ENCODE measurements at places on chromosomes 12 and 14.

DNA sequence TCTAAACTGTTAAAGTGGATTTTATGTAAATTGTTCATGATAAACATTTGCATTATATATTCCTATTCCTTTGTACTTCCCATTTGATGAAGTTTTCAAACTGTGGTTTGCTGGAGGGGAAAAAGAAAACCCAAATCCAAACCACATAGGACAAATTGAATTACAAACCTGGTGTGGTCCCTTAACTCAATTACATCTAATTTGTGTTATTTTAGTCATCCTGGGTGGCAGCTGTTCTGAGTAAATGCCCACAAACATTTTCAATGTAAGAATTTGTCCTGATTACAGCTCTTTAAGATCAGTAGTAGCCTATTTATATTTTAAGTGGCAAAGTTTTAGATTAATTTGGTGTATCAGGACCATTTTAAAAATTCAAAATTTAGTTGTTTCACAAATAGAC is 153.9 kb downstream of the RAD51B start:
- DNase-seq: no peak

GRCh38 chr14:106055289-106055688 is 528.9 kb downstream of the TMEM121 start:
- DNase-seq: no peak

- no peak for DNase-seq
Observed at GRCh38 chr12:106296179-106296877, 6.2 kb upstream of the TCP11L2 start.

DNA sequence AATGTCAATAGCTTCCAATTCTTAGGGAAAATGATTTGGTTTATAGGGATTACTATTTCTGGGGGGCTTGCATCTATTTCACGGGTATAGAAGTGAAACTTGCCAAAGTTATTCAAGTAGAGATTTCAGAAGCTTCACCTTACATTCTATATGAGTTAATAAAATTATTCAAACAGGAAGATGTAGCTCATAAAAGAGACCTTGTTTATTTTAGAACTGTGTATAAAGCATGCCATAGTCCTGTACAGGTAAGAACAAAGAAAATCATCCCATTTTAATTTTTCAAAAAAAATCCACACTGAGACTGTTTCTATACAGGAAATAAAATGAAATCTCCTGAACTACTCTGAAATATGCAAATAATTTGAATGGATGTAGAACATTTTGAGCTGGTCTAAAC is 834.7 kb downstream of the TRHDE start:
- no peak for DNase-seq

DNA sequence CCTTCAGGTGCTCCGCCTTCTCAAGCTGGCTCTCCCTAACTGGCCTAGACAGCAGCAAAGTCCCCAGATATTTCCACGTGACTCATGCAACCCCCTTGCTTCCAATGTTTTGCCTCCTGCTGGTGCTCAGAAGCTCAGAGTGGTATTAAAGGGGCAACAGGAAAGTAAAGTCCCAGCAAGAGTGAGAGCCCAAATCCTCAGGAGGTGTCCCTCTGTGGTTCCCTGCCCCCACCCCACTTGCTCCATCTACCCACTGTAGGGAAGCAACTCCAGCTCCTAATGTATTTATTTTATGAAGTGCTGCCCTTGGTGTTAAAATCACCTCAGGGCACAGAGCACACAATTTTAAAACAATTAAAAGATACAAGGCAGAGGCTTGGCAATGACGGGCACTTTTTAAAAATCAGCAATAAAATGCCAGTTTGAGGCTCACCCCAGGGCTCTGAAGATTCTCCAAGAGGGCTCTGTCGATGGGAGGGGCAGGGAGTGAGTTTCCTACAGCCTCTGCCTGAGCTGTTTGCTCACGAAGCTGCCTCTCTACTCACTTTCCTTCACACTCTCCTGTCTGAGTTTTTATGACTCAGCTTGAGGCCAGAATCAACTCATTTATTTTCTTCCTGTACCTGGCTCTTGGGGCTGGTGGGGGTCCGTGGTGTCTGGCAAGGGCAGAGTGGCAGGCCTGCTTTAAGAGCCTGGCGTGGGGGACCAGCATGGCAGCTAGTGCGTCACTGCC is 81.9 kb upstream of the MAX start:
- DNase-seq: no peak

DNA sequence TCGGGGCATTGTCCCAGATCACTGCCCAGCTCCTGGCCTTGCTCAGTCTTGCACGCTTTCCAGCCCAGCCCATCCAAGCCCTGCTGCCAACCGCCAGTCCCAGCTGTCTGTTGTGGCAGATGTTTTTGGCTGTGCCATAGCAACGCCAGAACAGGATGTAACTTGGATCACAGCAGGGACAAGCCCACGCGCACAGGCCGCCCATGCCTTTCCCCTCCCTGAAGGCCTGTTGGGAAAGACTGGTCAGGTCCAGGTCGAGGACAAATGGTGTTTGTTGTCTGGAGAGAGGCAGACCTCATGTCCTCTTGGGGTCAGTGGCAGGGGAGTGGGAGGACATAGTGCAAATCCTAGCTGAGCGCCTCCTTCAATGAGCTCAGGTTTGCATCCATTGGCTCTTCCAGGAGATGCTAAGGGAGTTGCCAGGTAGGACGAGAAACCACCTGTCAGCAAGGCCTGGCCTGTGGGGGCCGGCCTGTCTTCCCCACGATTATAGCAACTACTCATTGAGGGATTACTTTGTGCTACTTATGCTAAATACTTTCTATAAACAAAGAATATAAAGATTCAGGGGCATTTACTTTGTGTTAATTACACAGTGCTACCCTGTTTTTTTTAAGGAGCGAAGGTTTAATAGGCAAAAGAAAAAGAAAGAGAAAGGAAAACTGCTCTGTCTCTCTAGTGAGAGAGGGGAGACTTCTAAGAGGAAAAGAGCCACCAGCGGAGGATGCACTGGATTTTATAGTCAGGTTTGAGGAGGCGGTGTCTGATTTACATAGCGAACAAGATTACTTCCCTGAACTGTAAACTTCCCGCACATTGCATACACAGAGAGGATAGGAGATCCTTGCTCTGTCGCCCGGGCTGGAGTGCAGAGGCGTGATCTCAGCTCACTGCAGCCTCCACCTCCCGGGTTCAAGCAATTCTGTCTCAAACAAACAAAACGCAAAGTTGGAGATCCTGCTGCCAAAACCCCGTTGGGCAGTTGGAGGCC is 42.8 kb upstream of the CORO1C start:
- DNase-seq: no peak

DNA sequence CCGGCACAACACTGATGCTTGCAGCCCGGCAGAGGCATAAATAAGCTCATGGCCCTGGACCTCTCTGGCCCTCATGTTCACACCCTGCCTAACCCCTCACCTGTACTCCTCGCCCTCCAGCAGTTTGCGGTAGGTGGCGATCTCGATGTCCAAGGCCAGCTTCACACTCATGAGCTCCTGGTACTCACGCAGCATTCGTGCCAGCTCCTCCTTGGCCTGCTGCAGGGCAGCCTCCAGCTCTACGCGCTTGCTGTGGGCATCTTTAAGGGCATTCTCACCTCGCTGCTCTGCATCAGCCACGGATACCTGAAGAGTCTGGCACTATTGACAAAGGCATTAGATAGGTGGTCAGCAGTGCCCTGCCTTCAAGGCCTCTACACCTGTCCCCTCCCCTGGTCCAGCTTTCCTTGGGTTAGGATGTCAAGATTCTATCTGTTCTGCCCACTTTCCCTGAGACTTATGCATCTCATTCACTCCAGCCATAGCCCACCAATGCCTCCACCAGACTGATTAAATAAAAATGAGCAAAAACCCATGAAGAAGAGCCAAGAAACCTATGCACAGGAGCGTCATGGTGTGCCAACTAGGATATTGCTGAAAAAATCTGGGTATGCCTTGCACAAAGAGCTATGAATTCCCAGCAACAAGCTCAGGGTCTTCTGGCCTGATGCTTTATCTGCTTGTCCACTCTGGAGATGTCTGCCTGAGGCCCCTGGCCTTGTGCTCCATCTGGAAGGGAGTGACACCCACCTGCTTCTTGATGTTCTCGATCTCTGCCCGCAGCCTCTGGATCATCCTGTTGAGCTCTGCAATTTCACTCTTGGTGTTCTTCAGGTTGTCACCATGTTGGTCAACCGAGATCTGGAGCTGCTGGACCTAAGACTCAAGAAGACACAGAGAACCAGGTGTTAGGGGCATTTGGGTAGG is 6.1 kb downstream of the KRT4 start:
- DNase-seq: no peak

- DNase-seq: no peak
Observed at GRCh38 chr14:73713206-73713802, 880 bp downstream of the PNMA1 start.

GRCh38 chr14:21987937-21988336 is 314.3 kb upstream of the OR4E1 start:
- DNase-seq: no peak

GRCh38 chr12:28035500-28035899 is 63.0 kb upstream of the PTHLH start:
- no peak for DNase-seq

GRCh38 chr14:90625445-90625844 is 190.8 kb downstream of the TTC7B start:
- DNase-seq: no peak

- DNase-seq: no peak
Observed at GRCh38 chr14:46091819-46092218, 559.8 kb downstream of the RPL10L start.

Data from stimulated activated CD8-positive, alpha-beta memory T cell treated with anti-CD3 and anti-CD28 coated beads, Interleukin-4, amount 100 ng/mL, for 1 hour (primary cell).